AML-193 (cell line): ENCODE measurements at places on chromosomes 4 and X.

DNA sequence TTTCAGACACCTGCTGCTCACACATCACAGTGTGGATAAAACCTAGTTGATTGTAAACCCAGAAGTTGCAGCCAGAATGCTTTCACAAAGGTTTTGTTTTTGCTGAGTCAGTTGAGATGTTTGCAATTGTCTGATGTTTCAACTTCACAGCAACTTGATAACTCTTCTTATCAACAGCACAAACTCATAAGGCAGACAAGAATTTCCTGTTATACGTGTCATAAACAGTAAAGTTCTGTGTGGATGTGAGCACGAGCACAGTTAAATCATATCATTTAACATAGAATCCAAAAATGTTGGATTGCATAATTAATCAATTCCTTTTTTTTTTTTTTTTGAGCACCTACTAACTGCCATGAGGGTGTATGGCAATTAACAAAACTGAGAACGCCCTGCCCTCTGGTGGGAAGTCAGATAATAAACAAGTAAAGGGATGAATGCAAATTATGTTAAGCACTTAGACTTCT, 512.2 kb downstream of the PDHA2 start:
- no peak for DNase-seq

- no peak for DNase-seq
Observed at GRCh38 chrX:92230628-92231027, 451.5 kb downstream of the PCDH11X start.

- DNase-seq = peak; percentile 80
Observed at GRCh38 chr4:162274354-162274753, 110.6 kb upstream of the FSTL5 start.

GRCh38 chr4:1113311-1114009, at the start of gene RNF212:
RNF212 (minus strand) TSS chr4:1113564; CDS start chr4:1113464, 100 bp downstream.
- no peak for DNase-seq

GRCh38 chrX:12820737-12821136, 29.5 kb downstream of the PRPS2 start:
- no peak for DNase-seq

DNA sequence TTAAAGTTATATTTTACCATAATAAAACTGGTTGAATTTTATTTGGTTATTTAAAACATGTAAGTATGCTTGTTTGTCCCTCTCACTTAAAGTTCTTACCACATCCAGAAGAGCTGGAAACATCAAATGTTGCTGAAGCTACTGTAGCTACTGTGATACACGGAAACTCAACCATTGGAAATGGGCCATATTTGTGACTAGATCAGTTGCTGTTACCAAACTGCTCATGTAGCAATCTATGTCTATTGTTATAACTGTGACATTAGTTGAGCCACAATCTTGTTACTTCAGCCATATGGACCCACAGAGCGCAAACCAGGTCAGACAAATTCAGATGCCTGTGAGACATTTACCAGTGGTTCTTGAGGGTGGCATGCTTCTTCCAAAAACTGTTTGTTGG, 41.6 kb downstream of the NDNF start:
- no peak for DNase-seq

- no peak for DNase-seq
Observed at GRCh38 chrX:2627272-2627867, 63.7 kb upstream of the CD99 start.
